Fibroblast of skin of left biceps (primary cell): ENCODE measurements at places on chromosomes 3 and 15.

DNA sequence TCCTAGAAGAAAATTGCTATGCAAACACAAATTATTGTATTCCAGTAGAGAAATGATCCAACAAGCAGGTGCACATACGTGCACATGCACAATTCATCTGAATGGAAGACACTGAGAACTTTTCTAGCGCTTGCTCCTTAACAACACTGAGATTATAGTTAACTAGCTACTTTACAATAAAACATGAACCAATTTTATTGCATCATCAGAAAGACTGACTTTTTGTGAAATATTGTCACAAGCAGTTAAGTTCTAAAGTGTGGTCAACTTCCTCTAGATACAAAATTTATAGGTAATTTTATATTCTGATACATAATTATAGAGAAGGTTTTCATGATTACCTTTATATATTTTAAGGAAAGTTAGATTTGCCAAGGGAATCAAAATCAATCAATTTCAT, 135.4 kb downstream of the ABI3BP start:
- DNase-seq = no peak

DNA sequence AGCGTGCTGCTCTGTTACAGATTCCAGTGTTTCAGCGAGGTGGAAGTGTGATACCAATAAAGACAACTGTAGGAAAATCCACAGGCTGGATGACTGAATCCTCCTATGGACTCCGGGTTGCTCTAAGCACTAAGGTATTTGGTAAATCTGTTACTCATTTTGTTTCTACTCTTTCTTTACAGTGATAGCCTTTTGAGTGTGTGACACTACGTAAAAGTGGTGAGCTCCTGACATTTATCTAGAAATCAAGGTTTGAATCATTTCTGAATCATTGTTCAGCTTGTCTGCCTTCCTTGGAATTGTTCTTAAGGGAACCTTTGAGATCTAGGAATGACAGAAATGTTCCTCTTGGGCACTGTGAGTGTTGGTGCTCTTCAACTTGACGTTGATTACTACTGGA, 11.2 kb upstream of the CAPN3 start:
- peak; percentile 63 for DNase-seq

GRCh38 chr15:73237910-73238309, 130.8 kb downstream of the HCN4 start:
- DNase-seq = no peak

- no peak for DNase-seq
Measured at GRCh38 chr3:71785532-71786216, 726 bp upstream of the PROK2 start.

DNA sequence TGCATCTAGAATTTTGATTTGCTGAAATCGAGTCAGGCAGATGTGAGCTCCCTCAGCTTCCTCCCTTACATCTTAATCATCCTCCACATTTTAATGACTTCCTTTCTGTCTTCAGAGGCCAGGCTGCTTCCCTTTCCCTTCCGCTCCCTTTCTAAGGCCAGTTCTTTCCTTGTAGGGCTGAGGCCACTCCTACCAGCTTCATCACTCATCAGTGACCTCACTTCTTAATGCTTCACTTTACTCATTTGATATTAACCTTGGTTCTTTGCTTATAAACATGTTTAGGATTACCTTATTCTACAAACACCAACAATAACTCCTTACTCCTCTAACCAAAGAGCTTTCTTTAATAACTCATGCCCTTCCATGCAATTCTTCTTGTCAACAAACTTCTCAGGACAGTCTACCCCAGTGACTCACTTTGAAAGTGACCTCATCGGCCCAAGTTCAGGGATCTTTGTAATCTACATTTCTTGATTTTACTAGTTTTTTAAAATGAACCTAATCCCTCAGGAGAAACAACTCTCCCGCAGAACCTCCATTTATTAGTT, 23.9 kb downstream of the ILDR1 start:
- no peak for DNase-seq

GRCh38 chr15:84570164-84570735, 30.6 kb upstream of the ZSCAN2 start:
- DNase-seq = no peak

- no peak for DNase-seq
Measured at GRCh38 chr3:45497963-45498362, 96.6 kb upstream of the LIMD1 start.

GRCh38 chr3:133893683-133894352, 1.9 kb downstream of the RAB6B start:
- DNase-seq = no peak

GRCh38 chr3:184685646-184686045, 26.2 kb downstream of the MAGEF1 start:
- DNase-seq = no peak

- peak; percentile 52 for DNase-seq
Measured at GRCh38 chr3:66738625-66739365, 238.0 kb upstream of the LRIG1 start.

- no peak for DNase-seq
Measured at GRCh38 chr3:177519588-177519987, 322.3 kb upstream of the TBL1XR1 start.

GRCh38 chr3:16366-16765, 180.2 kb upstream of the CHL1 start:
- DNase-seq = no peak

DNA sequence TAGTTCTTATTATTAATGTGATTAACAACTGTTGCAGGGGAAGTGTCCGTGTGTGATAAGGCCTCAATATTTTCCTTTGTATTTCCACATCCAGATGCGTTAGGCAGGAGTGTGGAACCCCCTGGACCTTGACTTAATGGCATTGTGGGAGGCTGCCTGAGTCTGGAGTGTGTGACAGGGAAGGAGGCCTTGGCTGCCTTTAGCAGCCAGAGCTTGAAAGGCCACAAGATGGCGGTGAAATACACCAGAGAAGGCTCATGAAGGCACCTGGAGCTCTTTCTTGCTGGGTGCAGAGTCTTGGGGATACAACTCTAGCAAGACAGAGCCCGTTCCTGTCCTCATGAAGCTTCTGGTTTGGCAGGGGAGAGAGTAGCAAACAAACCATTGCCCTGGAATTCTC, 36.9 kb downstream of the POLR2M start:
- no peak for DNase-seq

DNA sequence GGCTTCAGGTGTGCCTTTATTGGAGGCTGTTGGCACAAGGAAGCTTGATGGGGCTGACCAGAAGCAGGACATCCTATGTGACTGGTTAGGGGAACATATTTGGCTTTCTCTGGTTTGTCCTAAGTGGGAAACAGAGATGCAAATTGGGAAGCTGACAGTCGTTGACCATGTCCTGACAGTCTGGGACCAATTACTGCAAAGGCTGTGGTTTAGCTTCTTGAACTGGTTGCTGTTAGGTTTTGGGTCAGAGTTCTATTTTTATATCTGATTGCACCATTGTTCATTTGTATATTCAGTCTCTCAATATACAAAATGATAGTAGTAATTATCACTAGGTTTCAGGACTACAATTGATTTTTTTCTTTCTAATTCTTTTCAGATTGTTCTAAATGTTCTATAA, 36.8 kb downstream of the SNTN start:
- DNase-seq = no peak

- DNase-seq = no peak
Measured at GRCh38 chr15:101019366-101019896, 100.3 kb downstream of the LRRK1 start.

GRCh38 chr15:26866298-26867199, at the start of gene GABRA5:
GABRA5 (plus strand) TSS chr15:26867062; CDS start chr15:26869249, 2,187 bp downstream.
- no peak for DNase-seq

DNA sequence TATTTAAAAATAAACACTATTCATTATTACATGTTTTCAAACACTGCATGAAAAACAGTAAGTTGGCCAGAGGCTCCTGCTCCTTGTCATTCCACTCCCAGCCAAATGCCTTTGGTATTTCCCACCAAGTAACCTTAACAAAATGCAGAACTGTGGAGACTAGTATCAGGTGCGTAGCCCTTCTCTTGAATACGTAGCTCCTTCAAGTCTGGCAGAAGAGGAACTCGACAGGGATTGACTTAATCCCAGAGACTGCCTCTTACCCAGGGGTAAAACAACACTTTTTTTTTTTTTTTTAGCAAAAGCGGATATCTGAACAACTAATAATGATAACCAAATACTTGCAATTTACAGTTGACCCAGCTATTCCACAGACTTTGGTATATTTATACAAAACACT, 738 bp downstream of the COMMD2 start:
- no peak for DNase-seq

- DNase-seq = no peak
Measured at GRCh38 chr3:29686889-29687592, 406.2 kb downstream of the RBMS3 start.

DNA sequence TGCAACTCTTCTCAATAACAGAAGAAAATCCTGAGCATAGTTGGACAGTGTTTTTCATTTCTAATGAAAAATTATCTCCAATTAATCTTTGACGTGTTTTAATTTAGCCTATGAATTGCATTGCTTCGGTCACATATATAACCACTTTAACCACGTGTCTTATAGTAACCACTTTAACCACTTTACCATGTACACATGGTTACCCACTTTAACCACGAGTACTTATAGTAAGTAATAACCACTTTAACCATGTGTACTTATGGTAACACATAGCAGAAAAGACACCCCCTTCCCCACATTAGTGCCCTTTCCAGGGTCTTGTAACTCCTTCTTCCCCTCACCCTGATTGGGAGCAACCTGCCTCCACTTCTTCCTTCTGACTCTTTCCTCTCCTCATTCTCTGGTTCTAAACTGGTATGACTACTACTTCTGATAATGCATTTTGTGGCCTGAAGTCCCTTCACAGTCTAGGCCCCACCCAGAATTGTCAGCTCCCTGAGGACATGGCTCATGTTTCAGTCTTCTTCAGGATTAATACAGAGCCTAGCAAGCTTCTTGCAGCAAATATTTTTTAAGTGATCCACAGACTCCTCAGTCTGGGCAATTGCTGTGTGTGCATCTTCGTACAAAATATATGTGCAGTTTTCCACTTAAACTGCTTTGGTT, 25.0 kb downstream of the SLC7A14 start:
- DNase-seq = no peak

GRCh38 chr3:179603831-179604230, 607 bp downstream of the MRPL47 start:
- no peak for DNase-seq

DNA sequence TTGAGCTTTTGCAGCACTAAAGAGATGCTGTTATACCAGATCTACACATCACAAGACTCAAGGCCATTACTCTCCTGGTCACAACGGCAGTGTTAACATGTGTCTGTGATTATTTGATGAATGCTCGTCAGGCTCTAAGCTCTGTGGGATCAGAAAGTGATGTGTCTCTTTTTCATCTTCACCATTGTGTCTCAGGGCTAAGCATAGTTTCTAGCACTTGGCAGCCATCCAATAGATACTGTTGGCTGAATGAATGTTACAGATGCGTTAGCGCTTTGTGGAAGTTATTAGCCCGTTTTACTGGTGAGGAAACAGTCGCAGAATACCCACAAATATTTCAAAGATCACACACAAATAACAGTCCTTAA, 1.2 kb upstream of the FAM81A start:
- DNase-seq = no peak

GRCh38 chr3:177437513-177438337, 240.4 kb upstream of the TBL1XR1 start:
- no peak for DNase-seq
